ENCODE measurements at places on chromosomes 2 and 18.

- no peak for DNase-seq
Measured at GRCh38 chr2:95391641-95392310, 10.7 kb upstream of the FAHD2A start.

DNA sequence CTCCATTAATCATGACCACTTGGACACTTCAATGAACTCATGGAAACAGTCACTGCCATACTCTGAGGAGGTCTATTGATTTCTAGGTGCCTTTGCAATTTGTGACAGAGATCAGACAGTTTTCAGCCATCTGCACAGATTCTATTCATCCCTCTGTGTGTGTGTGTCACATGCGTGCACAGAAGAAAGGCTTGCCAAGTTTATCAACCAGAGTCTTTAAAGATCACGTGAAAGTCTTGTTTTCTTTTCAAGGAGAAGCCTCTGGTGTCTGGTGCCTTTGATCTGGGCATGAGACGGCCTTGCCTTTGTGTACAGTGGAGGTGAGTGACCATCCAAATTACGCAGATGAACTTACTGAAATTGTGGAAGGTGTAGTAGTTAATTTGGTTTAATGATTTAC lies 164.2 kb downstream of the VAPA start:
- DNase-seq, result no peak

- DNase-seq, result no peak
Measured at GRCh38 chr18:77168811-77169311, 36.3 kb upstream of the MBP start.

GRCh38 chr2:10414591-10414990 lies 33.5 kb downstream of the ODC1 start:
- DNase-seq, result no peak

- DNase-seq, result no peak
Measured at GRCh38 chr2:128017561-128017960, 10.3 kb downstream of the SAP130 start.

- peak; percentile 44 for DNase-seq
Measured at GRCh38 chr2:172299741-172300140, 127.6 kb upstream of the ITGA6 start.

DNA sequence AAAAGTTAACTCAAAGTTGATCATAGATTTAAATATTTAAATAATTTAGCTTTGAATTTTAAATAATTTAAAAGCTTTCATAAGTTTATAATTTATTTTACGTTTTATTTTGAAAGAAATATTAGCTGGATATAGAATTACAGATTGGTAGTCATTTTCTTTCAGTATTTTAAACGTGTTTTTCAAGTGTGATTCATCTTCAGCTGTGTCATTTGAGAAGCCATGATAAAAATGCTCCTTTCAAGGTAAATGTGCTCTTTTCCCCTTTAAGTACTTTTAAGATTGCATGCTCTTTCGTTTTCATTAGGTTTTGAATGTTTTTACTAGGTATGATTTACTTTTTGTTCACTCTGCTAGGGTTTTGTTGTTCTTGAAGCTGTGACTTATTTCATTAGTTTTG lies 116.8 kb upstream of the FIGN start:
- DNase-seq, result no peak

- DNase-seq, result no peak
Measured at GRCh38 chr18:44231936-44232335, 448.8 kb upstream of the SETBP1 start.

- peak; percentile 21 for DNase-seq
Measured at GRCh38 chr18:55018602-55019001, 59.3 kb upstream of the CCDC68 start.

GRCh38 chr2:48728295-48728694 lies 27.2 kb downstream of the LHCGR start:
- no peak for DNase-seq

- DNase-seq, result no peak
Measured at GRCh38 chr2:235563056-235563910, 69.4 kb downstream of the AGAP1 start.
